ENCODE measurements at places on chromosomes 1 and 21.

- no peak for DNase-seq
Measured at GRCh38 chr1:82462366-82462765, 661.6 kb downstream of the ADGRL2 start.

GRCh38 chr1:247331172-247331524 is 519 bp downstream of the ZNF496 start:
- no peak for DNase-seq

- DNase-seq: no peak
Measured at GRCh38 chr21:29256126-29256910, 42.4 kb upstream of the BACH1 start.

GRCh38 chr1:78090472-78091133 is 44.8 kb downstream of the GIPC2 start:
- DNase-seq: no peak

DNA sequence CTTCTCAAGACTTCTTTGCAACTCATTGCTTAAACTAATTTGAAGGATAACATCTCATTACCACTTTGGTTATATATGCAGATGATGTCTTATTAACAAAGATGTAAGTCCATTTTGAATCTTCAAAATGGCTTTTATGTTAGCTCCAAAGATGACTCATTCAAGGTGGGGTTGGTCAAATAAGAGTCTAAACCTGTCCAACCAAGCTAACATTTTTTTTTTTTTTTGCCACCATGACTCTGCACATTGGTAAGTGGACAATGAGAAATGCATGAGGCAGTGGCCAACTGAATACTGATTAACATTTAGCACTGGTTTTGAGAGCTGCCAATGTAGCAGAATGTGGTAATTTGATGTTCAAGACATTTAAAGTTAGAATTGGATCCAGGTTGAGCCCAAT is 278 bp upstream of the KRTAP27-1 start:
- no peak for DNase-seq

DNA sequence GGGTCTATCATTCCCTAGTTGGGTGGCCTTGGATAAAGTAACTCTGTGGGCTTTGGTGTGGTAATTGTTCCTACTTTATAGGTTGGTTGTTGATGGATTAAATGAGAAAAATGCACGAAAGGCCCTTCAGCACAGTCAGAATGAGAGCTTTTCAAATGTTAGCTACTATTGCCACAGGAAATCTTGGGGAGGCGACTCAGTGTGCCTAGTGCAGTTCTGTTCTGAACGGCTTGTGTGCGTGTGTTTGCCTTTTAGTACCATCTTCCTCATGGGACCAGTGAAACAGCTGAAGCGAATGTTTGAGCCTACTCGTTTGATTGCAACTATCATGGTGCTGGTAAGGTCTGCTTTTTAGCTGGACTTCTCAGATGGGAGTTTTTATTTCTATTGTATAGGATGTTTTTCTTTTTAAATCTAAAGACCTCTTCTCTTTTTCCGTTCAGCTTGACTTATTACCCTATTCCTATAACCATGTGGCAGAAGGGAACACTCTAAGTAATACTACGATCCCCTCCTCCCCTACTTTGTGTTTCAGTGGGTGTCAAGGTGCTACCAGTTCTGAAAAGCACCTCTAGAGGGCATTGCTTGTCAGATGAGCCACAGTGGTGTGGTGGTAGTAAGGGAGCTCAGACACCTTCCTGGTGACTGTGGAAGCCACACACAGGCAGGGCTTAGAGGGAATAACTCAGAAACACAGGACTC is 9.2 kb downstream of the SFT2D2 start:
- DNase-seq: no peak

DNA sequence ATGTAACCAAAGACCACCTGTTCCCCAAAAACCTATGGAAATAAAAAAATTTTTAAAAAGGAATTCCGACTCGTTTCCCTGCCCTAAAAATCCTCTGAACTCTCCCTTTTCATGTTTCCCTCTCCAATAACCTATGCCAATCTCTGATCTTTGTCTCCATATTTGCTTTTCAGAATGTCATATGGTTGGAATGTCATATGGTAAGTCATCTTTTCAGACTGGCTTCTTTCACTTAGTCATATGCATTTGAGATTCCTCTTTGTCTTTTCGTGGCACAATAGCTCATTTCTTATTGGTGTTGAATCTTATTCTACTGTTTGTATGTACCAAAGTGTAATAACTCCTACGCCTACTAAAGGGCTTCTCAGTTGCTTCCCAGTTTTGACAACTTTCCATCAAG is 117.5 kb downstream of the BACH1 start:
- DNase-seq: no peak

- DNase-seq: no peak
Measured at GRCh38 chr1:7912145-7912544, 28.5 kb downstream of the TNFRSF9 start.

DNA sequence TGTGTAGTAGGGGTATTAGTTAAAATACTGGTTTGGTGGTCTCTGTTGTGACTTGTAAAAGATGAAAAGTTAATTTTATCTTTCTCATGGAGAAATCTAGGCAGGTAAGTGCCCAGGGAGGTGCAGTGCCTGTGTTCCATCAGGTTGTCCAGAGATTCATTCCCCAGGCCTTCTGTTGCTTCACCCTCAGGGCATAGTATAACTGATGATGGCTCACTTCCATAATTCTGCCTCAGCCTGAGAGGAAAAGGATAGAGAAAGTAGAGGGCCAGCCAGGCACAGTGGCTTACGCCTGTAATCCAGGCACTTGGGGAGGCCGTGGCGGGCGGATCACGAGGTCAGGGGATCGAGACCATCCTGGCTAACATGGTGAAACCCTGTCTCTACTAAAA is 153.9 kb downstream of the FMN2 start:
- no peak for DNase-seq

- no peak for DNase-seq
Measured at GRCh38 chr1:153679337-153680119, 1.0 kb downstream of the NPR1 start.

GRCh38 chr1:31669786-31670592 is 25.3 kb upstream of the PEF1 start:
- peak; percentile 43 for DNase-seq

GRCh38 chr1:3992103-3992556 is 92.1 kb upstream of the C1orf174 start:
- DNase-seq: no peak

- DNase-seq: no peak
Measured at GRCh38 chr1:90924982-90925381, 96.9 kb downstream of the ZNF644 start.

DNA sequence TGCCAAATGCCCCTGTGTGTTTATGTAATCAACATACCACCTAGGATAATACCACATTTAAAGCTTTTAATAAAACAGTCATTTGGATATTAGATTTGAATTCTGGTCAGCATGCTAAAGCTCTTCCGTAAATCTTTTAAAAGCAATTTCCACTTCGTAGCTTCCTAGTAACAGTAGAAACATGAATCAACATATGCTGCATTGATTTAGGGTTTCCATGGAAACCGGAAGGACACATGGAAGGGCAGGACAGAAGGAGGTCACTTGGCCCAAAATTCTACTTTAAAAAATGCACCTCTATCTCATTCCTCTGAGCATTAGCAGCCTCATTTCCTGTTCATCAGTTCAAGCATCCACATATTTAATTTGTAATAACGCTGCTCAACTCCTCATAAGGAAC is 8.1 kb downstream of the RGS8 start:
- DNase-seq: no peak

DNA sequence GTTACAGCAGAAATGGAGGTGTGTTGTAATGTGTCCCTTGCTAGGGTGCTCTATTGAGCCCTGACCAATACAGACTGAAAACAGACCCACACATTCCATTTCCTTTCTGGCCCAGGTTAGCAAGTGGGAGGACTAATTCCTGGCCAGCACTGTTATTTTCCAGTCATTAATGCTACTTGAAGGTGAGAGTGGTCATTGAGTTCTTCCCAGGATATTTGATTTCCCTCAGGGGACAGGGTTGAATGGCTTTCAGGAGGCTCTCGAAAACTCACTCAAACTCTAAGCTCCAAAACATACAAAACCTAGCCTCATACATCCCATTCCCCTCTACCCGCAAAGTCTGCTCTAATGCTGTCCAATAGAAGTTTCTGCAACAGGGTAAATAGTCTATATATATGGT is 6.2 kb downstream of the LRRC52 start:
- DNase-seq: no peak

DNA sequence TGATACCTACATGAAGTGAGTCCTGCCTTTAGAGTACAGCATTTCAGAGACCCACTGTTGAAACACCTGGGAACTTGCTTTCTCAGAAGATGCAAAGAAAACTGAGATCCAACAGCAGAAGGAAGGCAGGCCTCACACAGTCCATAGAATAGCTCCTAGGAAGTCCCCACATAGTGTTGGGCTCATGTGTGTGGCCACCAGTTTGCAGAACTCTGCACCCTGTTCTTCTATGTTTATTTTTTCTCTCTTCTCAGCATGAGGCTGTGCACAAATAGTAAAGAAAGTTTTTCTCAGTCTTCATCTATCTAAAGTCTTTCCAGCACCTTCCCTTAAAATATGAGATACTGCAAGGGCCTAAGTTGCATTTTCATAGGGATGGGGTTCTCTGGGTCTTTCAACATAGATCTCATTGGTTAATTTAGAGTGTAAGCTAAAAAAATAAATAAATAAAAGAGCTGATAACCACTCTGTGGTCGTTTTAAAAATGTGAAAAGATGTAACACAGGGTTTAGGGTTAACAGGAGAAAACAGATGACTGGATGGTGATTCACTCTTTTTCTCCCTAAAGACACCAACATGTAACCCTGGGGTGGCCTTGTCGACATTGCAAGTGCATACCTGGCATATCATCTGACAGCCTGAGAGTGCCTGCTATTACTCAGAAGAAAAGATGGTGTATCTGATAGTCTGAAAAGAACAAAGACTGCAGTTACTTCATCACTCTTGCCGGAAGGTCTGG is 94.6 kb downstream of the ZC3H11B start:
- DNase-seq: no peak

DNA sequence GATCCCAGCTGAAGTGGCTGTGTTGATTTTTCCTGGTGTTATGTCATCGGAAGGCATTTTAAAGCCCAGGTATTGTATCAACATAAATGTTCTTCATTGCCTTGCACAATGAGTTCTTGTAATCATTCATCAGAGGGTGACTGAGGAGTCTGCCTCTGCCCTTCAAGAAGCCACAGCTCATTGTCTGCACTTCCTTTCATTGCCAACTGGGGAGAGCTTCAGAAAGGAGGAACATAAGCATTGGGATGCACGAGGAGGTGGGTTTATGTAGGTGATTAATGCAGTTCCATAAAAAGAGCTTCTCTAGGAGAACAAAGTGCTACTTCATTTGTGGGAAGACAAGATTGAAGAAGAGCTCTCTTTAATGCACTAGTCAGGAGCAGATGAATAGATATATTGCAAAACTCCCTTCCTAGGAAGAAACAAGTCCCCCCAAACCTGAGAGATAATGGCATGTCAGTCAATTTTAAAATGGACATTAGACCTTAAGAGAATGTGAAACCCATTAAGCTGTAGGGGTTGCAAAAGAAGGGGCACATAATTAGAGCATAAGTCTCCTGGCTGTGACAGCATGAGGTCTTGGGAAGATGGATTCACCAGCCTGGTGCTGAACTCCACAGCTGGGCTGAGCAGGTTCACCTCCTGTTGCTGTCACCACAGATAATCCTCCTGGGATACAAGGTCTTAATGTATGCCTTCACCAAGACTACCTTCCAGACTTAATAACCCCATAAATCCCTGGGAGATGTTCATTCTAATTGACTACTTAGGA is 124.6 kb downstream of the BACH1 start:
- no peak for DNase-seq

DNA sequence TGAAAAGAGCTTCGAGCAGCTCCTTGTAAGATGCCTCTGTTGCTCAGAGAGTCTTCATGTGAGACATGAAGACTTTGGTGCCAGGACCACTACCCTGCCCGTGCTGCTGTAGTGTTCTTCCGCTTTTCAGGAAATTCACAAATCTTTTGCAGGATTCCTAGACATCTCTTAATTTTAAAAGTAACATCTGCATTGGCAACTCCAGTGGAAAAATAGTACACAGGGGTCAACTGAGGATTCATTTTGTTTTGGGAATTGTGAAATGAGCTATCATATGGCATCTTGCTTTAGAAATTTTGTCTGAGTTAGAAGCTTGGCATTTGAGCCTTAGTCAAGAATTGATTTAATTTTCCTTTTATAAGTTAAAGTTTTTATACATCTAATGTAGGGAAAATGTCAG is 7.2 kb downstream of the PRDM2 start:
- no peak for DNase-seq

DNA sequence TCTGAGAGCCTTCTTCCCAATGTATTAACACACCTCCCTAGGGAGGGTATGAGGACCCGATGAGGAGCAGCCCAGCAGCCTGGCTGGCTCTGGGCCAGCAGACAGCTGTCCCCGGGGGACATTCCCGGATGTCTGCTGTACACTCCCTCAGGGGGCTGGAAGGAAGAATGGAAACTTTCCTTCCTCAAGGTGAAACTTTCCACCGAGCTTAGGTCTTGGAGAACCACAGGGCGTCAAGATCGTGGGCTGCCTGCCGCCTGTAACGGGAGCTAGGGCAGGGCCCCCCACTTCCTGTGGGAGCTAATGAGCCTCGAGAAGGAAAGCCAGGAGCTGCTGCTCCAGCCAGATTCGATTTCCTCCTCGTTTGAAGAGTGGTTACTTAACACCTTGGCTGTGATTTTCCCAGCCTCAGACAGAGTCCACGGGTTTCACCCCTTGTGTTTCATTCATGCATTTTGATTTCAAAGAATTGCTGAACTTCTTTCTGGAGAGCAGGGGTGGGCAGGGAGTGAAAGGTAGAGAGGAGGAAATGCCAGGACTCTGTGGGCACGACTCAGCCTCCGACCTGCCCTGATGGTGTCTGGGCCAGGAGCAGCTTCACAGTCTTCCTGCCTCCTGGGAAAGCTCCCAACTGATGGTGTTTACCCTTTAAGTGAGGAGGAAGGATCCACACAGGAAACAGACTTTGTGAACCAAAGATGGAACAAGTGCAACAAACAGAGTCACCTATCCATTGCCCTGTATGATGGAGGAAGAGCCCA is 29.7 kb downstream of the UBE2T start:
- DNase-seq: no peak

GRCh38 chr21:38140207-38140903 is 116.4 kb upstream of the KCNJ15 start:
- DNase-seq: no peak

DNA sequence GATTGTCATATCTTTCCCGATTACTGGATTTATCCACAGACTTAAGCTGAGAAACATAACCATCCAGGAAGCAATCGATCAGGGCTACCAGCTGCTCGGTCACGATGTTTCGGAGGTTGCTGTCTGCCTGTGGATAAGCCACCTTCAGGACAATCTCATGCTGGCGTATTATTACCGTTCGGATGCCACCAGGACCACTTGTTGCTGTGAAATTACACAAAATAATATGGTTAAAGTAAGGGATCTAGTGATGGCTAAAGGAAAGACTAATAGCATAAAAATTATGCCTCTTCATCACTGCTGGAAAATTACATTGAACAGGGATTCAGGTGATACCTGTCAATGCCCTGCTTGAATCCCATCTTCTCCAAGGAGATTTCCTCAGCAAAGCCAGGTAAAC is 30.8 kb upstream of the ACTA1 start:
- no peak for DNase-seq

- no peak for DNase-seq
Measured at GRCh38 chr1:64459743-64460142, 10.2 kb upstream of the CACHD1 start.
